ENCODE measurements at places on chromosomes 3 and 15.

DNA sequence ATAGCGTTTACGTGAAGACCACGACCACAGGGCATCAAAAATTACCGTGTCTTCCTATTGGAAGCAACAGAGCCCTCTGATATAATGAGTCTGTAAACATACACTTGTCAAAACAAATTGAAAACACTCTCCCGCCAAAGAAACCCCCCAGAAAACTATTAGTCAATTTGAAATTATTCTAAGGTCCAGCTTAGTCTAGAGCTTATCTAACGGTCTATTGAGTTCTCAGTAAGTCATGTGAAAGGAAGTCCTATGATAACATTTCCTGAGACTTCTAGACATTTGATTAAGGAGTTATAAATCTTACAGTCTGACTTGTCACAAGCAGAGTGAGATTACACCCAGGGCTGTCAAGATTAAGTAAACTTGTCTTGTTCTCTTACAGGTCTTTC is 356.3 kb downstream of the FOXP1 start:
- no peak for DNase-seq

GRCh38 chr3:193829781-193830180 is 236.8 kb downstream of the OPA1 start:
- DNase-seq, result no peak

GRCh38 chr3:44862226-44862637 is 520 bp downstream of the TMEM42 start:
- no peak for DNase-seq

- DNase-seq, result no peak
Measured at GRCh38 chr3:59927056-59927455, 877.2 kb upstream of the CFAP20DC start.

DNA sequence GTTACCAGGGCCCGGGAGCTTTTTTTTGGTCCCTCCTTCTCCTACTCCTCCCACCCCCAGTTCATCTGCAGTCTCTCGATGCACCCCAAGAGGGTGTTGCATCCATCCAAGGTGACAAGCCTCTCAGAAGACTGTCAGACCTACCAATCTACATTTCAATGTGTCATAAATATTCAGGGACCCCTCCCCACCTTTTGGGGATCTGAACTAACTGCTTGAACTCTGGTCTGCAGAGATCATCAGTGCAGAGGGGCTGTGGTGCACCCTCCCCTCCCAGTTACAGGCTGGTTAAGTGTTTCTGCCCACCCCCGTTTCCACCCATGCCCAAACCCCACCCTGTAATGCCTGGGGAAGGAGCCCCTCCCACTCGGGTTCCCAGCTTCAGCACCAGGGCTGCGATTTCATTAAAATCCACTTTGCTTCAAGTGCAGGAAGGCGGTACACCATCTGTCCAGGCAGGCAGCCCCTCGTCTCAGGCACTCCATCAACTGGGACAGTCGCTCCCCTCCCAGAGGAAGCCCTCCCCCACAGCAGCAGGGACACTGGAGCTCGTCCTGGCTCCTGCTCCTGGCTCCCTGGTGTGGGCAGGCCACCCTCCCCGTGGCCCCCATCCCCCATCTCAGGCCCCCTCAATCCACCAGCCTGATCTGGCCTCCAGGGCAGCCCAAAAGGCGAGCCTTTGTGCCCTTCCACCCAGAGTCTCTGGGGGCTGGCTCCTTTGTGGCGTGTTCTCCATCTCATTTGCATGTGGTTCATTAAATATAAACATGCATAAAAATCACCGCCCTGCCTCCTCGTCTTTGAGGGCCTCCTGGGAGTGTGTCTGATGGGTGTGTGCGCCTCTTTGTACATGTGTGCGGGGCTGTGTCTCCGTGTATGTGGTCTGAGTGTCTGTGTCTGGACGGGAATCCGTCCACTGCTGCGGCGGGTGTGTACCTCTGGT is 32.3 kb downstream of the RNU5B-1 start:
- no peak for DNase-seq

- DNase-seq, result no peak
Measured at GRCh38 chr3:12932347-12932746, 91.0 kb upstream of the RPL32 start.

- DNase-seq, result no peak
Measured at GRCh38 chr3:63390710-63391230, 112.7 kb downstream of the SYNPR start.

- no peak for DNase-seq
Measured at GRCh38 chr15:72420576-72420975, 22.5 kb downstream of the TMEM202 start.

- DNase-seq, result no peak
Measured at GRCh38 chr3:63067999-63068645, 192.9 kb upstream of the CADPS start.

GRCh38 chr3:108728934-108729333 is 28.3 kb downstream of the RETNLB start:
- DNase-seq, result no peak

DNA sequence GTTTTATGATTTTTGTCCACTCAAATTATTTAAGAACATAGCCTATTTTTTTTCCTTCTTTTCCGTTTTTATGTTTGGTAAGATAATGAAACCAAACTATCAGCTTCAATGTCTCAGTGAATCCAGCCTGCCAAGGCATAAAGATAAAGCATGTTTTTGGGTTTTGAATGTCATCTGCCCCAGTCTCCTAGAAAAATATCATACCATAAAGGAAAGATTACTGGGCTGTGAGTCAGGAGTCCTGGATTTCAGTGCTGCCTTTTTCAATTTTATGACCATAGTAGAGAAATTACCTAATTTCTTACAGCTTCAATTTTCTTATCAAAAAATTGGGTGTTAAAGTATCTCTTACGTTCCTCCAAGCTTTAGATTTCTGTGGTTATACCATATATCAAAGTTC is 87.5 kb downstream of the GAP43 start:
- no peak for DNase-seq

GRCh38 chr3:116445311-116445841 is at the start of gene LSAMP:
Gene LSAMP (minus strand): TSS chr3:116445487.
- DNase-seq, result no peak

DNA sequence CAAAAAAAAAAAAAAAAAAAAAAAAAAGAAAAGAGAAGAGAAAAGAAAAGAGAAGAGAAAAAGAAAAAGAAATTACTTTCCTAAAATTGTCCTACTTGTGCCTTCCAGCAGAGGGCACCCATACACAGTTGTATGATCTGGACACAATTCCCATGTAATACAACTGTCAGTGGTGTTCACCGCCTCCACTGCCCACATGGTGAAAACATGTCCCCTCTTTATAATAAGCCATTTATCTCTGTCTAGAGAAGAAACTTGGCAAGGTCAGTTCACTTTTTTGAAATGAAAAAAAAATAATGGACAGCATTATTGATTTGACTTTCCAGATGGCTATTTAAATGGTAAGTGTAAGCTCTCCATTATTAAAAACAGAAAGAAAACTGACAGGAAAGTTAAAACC is 459.4 kb downstream of the GBE1 start:
- DNase-seq, result peak; percentile 3

DNA sequence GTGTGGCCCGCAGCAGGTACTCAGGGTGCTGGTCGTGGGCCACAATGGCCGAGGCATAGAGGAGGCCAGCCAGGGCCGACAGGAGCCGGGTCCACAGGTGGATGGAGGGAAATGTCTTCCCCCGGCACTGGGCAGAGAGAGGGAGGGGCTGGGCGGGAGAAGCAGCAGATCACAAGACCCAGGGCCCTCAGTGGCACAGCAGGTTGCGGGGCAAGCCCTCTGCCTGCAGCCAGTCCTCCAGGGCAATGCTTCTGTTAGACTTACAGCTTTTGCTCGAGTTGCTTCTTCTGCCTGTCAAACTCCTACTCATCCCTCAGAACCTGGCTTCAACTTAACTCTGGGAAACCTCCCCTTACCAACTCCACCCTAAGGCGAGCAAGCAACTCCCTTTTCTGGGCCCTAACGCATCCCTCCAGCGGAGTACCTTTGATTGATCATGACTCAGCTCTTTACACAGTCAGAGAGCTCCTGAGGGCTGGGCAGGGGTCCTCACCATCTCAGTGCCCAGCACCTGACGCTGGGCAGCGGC is 16.0 kb downstream of the TMEM44 start:
- DNase-seq, result no peak

- DNase-seq, result peak; percentile 18
Measured at GRCh38 chr15:68252925-68253534, 23.5 kb upstream of the CLN6 start.

DNA sequence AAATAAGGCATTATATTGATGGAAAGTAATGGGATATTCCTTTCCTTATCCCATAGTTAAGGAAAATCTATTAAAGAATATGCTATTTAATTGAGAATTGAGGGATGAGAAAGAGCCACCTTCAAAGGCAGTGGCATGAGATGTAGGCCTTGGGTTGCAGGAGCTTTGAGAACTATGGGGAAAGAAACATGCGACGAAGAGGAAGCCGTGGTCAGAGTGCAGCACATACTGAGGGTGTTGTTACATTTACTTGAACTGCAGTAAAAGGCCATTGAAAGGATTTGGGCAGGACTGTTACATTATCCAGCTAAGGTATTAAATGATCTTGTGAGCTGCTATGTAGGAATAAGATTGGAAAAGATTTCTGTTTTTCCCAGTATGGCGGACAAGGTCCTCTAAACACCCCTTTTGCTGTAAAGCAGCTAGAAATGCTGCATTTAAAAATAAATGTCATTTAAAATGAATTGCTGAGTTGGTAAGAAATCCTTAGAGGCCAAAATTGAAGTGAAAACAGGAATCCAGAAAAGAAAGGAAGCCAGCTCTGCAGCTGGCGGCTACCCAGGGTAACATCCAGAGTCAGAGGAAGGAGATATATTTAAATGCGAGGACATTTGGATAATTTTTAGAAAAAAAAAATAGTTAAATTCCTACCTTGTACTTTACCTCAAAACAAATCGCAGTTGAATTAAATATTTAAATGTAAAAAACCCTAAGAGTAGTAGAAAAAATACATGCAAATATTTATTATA is 61.7 kb downstream of the IL1RAP start:
- no peak for DNase-seq

GRCh38 chr3:25029820-25030219 is 398.2 kb upstream of the RARB start:
- no peak for DNase-seq

DNA sequence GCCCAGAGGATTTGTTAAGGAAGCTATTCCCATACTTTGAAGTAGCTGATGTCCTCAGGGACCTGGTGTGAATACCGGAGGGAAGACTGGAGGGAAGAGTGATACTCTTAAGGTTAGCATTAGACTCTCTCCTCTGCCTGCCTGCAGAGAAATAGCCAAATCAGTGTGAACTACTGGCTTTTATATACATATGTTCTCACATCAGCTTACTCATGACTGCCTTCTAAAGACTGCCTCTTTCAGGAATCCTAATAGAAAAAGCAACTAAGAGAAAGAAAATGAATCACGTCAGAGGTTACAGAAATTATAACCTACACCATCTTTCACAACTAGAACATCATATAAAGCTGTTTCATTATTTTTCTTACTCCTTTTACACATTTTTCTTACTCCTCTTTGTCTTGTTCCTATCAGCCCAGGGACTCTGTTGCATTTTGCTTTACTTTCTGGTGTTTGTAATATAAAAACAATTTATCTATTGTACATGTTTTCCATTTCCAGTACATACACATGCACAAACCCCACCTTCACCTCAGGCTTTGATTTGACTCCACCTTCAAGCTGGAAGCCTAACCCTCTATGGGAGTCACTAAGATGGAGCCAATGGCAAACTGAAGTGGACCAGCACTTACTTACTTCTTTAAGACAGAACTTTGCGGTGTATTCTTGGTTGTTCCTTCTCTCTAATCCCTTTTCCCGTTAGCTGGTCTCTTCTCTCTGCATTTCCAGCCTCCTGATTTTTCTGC is 257.7 kb upstream of the UBE2E1 start:
- DNase-seq, result no peak

- DNase-seq, result no peak
Measured at GRCh38 chr15:90496791-90497190, 32.9 kb upstream of the CRTC3 start.

- no peak for DNase-seq
Measured at GRCh38 chr15:35834866-35835265, 288.9 kb upstream of the DPH6 start.

- DNase-seq, result no peak
Measured at GRCh38 chr3:105608623-105609022, 241.9 kb downstream of the ALCAM start.

DNA sequence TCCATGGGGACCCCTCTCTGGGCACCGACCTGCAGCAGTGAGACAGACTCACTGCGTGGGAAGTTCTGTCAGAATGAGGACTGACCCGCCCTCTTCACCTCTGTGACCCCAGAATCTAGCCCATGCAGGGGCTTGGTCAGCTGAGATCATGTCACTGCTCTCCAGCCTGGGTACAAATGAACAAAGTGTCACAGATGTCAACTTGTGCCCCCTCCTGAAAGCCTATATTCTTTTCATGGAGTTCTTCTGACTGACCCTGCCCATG is 210.8 kb downstream of the XXYLT1 start:
- DNase-seq, result no peak

GRCh38 chr3:43180694-43181093 is 74.8 kb upstream of the POMGNT2 start:
- no peak for DNase-seq

- no peak for DNase-seq
Measured at GRCh38 chr15:75921732-75922703, 18.3 kb downstream of the FBXO22 start.

DNA sequence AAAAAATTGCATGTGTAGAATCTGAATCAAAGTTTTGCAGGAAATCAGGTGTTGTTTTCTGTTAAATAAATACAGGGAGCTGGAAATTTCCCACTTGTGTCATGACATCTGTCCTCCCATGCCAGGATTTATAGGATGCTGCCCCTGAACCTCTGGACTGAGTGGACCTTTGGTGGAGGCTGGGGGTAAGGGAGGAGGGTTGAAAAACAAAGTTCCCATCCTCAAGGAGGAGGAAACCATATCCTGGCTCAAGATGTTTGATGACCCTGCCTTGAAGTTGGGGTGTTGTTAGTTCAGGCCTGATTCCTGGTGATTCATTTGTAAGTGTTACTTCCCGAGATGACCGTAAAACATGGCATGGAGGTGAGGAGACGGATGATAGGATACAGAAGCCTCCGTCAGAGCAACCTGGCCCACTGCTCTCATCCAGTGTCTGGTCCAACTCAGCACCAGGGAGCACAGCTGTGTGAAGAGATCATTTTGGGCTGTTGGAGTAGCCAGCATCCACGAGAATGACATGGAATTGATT is 223.6 kb downstream of the CACNA2D3 start:
- DNase-seq, result no peak

- no peak for DNase-seq
Measured at GRCh38 chr15:49675041-49675440, 54.2 kb downstream of the DTWD1 start.

- DNase-seq, result no peak
Measured at GRCh38 chr3:42032693-42033349, 58.3 kb upstream of the TRAK1 start.

DNA sequence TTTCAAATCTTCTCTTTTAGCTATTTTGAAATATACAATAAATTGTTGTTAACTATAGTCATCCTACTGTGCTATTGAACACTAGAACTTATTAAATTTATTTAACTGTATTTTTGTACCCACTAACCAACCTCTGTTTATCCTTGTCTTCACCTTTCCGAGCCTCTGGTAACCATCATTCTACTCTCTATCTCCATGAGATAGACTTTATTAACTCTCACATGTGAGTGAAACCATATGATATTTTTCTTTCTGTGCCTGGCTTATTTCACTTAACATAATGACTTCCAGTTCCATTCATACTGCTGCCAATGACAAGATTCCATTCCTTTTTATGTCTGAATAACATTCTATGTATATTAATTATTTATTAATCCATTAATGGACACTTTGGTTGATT is 15.8 kb upstream of the SLC15A2 start:
- DNase-seq, result no peak
